HT1080 (cell line): ENCODE measurements at places on chromosomes 2 and 18. TPM values are rescaled to one million over a fixed set of nuclear protein-coding genes. Genes with fewer than 3 reads are reported as not detected.

The TM4SF20 gene
- total RNA-seq, result not detected in 2 replicates

The DNAJC5G gene
- total RNA-seq, result not detected in 2 replicates

The SLC9A4 gene
- total RNA-seq, result not detected in 2 replicates

The NLRC4 gene
- total RNA-seq, result not detected in 2 replicates

The RBM44 gene
- 0.32 and 0.40 TPM in 2 replicates for total RNA-seq

The DHRS9 gene
- total RNA-seq, result 0.20 and 0.21 TPM in 2 replicates
